ENCODE measurements at places on chromosomes 2 and 18. TPM values are rescaled to one million over a fixed set of nuclear protein-coding genes. Genes with fewer than 3 reads are reported as not detected.
A peak's percentile ranks its signal among the peaks of the same experiment; 100 is the strongest.

DNA sequence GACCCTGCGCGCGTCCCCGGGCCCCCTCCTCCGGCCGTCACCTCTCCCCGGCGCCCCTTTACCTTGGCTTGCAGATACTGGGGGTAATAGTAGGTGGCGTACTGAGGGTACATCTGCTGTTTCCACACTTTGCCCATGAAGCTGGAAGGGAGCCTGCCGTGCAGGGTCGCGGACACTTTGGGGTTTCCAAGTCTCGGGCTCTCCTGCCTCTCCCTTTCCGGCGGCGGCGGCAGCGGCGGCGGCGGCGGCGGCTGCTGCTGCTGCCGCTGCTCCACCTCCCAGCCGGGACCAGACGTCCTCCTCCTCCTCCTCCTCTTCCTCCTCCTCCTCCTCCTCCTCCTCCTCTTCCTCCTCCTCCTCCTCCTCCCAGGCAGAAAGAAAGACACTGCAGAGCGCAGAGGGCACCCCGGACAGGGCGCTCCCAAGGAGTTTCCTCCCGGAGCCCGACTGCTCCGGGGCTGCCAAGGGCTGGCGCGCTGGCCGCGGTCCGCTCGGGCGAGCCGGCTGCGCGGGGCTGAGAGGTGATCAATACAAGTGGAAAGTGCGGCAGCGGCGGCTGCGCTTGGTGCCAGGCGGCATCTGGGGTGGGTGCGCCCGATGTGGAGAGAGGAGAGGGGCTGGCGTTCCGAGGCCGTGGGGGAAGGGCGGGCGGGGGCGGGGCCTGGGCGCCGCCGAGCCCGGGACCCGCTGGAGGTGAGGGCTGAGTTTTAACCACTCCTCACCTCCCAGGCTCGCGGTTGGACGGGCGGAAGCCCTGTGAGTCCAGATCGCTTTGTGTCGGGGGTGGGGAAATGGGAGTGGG is at the start of gene RBMS1:
Gene RBMS1 (minus strand): TSS at position 581 of the 802 bp plus-strand sequence. CDS start 444 bp downstream, at position 137.
- DNase-seq, result peak; percentile 60

DNA sequence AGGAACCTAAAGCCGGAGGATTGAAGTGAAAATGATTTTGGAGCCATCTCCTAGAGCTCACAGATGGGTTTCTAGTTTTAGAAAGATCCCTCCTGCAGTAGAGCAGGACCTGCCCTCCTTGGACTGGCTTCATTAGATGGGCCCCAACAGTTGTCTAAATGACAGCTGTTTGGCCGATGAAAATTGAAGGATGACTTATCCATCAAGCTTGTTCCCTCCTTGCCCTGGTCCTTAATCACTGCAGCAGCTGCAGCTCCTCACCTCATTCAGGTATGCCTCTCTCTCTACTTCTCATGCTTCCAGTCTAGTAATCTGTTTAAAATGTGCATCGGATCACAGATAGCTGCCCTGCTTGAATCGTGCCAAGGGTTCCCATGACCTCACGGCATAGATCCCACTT is 677.6 kb downstream of the BCL11A start:
- DNase-seq, result no peak

DNA sequence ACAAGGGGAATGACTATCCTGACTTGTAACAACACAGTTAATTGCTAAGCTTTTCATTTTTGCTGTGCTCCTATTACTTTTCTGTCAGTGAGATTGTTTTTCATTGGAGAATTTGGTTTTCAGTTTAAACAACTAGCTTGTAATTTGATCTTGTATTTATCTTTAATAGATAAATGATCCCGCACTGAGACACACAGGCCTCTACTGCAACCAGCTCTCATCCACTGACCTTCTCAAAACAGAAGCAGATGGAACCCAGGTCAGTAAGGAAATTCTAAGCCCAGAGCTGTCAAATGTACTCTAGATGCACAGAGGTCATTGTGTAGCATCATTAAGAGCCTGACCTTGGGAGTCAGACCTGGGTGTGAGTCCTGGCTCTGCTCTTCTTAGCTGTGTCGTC is 30.7 kb downstream of the PTRHD1 start:
- no peak for DNase-seq

DNA sequence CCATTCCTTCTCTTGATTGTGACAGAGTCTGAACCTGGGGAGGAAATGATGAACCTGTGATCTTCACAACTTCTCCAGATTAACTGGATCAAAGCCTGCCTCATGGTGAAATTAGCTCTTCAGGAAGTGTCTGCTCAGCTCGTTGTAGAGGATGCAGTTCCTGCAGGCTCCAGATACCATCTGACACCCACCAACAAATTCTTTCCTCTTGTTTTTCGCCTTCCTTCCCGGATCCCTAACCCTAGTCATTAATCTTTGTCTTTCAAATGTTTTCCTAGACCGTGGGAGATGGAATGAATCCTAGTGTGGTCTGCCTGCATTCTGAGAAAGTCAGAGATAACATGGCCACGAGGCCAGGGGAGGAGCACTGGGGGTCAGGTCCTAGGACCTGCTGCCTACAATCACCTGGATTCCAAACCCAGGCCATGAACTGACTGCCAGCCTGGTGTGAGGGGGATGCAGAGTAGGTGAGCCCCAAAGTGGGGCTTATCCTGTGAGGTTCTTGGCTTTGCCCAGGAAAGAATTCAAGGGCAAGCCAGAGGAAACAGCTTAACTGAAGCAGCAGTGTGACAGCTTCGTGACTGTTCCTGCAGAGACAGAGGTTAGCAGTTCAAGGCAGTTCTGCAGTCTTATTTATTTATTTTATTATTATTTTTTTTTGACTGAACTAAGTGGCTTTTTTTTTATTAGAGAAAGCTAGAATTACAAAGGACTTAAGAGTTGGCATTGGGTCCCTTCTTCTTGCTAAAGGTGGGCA is 67.8 kb downstream of the DIPK1C start:
- DNase-seq, result no peak

GRCh38 chr2:232658217-232658785 is 24.9 kb downstream of the EFHD1 start:
- DNase-seq, result peak; percentile 56

GRCh38 chr2:7428454-7429204 is 511.4 kb downstream of the RNF144A start:
- no peak for DNase-seq

- DNase-seq, result no peak
These were observed 70.4 kb upstream of the CYP1B1 start for GRCh38 chr2:38146275-38146906.

DNA sequence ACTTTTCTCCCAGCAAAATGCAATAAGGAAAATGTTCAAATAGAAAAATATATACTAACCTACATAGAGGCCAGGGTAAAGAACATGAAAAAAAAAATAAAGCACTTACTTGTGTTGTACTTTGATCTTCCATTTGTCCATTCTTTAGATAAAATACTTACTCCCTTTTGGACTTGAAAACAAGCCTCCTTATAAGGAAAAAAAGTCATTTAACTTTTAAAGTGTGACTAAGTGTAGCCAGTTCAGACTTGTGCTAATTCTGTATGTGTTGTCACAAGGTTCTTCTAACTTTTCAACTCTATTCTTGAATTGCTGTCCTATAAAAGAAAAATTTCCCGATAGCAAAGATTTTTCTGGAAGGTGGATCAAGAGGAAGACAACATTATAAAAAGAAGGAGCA is 23.2 kb downstream of the SLC40A1 start:
- DNase-seq, result no peak

GRCh38 chr2:1024981-1025380 is 74.3 kb downstream of the SNTG2 start:
- DNase-seq, result no peak

DNA sequence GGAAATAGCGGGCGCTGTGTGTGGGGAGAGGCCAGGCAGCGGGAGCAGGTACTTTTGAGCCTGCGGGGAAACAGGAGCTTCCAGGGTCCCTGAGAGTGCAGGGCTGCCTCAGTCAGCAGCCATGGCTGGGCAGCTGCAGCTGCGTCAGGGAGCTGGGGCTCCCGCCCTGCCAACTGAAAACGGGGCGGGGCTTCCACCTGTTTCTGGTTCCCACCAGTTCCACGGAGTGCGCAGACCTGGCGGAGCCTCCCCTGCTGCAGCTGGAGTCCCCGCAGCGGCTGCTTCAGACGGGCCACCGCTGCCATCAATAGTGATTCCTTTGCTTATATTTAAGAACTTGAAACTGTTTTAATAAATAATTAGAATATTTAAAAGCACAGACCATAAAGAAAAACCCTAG is 30.6 kb upstream of the RPRM start:
- no peak for DNase-seq

DNA sequence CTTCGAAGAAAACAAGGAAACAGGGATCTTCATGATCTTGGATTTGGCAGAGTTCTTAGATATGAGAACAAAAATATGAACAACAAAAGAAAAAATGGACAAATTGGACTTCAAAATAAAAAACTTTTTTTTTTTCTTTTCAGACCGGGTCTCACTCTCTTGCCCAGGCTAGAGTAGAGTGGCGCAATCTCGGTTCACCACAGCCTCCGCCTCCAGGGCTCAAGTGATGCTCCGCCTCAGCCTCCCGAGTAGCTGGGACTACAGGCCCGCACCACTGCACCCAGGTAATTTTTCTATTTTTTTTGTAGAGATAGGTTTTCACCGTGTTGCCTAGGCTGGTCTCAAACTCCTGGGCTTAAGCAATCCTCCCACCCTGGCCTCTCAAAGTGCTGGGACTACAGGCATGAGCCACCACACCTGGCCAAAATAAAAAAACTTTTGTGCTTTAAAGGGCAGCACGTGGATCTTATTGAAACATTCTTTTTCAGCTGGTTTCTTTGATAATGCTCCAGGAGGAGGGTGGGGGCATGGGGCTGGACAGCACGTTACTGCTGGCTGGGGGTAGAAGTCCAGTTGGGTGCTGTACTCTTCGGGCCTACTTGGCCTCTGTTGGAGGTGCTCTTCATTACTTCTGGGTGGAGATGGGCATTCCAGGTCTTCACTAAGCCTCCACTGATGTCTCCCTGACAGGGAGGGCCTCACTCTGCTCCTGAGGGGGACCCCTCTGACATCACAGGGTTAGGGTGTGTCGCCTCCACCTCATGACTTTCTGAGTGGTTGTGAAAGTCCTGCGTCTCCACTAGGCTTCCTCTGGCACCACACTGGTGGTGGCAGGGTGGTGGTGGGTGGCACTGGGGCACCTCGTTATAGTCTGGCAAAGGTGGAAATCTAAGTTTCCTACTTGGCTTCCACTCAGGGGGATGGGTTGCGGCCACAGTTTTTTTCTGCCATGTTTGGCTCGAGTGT is 150.5 kb upstream of the XPO1 start:
- DNase-seq, result no peak

GRCh38 chr18:49009661-49010060 is 58.9 kb upstream of the SMAD7 start:
- no peak for DNase-seq

GRCh38 chr2:71721362-71721665 is 268.0 kb downstream of the DYSF start:
- DNase-seq, result no peak

DNA sequence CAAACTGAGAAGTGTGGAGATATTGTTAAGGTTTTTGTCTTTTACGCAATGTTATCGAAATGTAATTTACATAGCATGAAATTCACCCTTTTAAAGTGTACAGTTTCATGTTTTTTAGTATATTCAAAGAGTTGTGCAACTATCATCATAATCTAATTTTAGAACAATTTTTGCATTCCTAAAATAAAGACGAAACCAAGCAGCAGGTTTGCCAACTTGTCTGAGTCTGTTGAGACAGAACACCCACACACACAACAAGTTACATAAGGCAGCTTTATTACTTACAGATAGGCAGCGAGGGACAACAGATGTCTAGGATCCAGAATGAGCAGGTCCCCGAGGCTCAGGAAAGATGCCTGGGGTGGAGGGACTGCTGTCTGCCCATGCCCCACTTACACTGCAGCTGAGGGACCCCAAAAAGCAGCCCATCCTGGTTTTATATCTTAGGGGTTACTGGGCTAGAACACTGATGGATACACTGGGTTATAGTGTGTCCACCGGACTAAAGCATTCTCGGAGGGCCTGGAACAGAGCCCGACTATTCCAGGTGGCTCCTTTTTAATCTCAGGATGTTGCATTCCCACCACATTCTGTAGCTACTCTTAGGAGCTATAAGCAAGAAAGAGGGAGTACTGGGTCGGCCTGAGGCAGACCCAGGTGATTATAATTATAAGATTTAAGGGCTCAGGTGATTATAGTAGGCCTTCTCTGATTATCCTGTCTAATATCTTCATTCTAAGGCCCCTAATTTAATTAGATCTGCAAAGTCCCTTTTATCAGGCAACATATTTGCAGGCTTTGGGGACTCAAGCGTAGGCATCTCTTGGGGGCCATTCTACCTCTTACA is 150.2 kb upstream of the DOK6 start:
- no peak for DNase-seq

- DNase-seq, result no peak
These were observed 223.4 kb downstream of the CCDC102B start for GRCh38 chr18:69021211-69021805.

DNA sequence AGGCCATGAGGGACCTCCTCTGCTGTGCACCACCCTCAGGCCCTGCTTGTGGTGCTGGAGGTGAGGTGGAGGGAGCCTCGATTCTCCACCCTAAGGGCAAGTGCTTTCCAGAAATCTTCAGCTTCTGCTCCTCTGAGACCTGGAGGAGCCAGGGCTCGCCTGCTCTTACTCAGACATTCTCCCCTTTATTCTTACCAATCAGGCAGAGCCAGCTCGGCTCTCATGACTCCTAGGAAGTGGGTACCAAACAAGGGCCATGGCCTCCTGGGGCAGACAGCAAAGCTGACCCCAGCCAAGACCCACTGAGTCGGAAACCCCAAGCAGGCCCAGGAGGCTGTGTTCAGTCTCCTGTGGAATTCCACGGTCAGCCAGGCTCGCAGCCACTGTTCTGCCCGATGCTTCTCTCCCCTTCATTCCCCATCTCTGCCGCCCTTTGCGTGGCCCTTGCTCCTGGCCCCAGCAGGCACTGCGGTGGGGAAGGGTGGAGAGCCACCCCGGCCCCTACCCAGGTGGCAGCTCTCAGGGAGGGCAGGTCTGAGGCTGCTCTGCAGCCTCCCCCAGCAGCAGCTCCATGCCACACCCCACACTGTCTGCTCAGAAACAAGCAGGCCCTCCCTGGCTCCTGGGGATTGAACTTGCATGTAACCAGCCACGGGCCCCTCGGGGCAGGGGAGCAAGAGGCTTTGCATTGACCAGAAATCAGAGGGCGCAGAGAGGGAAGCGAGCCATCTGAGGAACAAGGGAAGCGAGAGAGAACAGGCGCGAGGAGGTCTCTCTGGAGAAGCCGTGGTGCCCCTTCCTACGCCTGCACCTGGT is 24.0 kb downstream of the HS1BP3 start:
- no peak for DNase-seq

- DNase-seq, result no peak
These were observed 206.8 kb downstream of the CLIP4 start for GRCh38 chr2:29322011-29322410.

DNA sequence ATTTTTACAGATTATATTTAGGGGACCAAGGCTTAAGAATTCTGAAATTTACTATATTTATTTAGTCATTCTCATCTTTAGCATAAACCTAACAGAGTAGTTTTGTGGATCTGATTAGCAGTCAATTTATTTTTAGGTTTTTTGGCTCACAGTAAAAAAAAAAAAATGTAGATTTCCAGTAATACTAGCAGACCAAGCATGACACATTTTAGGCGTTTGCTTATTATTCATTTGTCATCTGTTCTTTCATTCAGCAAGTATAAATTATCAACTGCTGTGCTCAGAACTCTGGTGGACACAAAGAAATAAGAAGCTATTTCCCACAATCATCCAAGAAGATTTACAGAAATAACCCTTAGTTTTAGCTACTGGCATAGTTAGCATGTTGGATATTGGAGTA is 20.6 kb downstream of the PDE1A start:
- DNase-seq, result no peak

The TTN gene
- under 0.01 TPM for total RNA-seq

The PRKD3 gene
- total RNA-seq, result 449 TPM

The CFAP221 gene
- not detected for total RNA-seq

The MAP4K4 gene
- 25.0 TPM for total RNA-seq
